Dermis microvascular lymphatic vessel endothelial cell (primary cell): ENCODE measurements at places on chromosomes 5 and 9. TPM values are rescaled to one million over a fixed set of nuclear protein-coding genes. Genes with fewer than 3 reads are reported as not detected.

The NELFB gene
- total RNA-seq: 55.4 and 56.7 TPM in 2 replicates

The PTGES gene
- total RNA-seq: 0.25 and 0.26 TPM in 2 replicates

GRCh38 chr5:104551628-104552027 is 989.0 kb upstream of the NUDT12 start:
- no peak for DNase-seq

DNA sequence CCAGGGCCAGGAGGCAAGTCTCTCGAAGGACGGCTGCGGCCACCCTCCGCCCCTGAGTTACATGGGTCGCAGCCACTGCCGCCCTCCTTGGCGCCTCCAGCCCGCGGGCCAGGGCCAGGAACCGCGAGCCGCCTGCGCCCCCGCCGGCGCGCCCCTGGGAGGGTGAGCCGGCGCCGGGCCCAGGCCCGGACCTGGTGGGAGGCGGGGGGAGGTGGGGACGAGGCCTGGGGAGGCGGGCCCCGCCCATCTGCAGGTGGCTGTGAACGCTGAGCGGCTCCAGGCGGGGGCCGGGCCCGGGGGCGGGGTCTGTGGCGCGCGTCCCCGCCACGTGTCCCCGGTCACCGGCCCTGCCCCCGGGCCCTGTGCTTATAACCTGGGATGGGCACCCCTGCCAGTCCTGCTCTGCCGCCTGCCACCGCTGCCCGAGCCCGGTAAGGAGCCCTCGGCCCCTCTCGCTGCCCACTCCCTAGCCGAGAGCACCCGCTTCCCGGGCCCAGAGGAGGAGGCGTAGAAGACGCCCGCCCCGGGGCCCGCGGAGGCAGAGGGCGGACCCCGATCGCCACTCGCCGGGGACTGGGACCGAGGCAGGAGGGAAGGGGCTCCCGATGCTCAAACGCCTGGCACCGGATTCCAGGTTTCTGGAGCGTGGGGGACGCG is at the start of gene ASS1:
TSS of gene ASS1 (plus strand) at position 397 of the 657 bp plus-strand sequence. CDS start 7,268 bp downstream, outside the sequence.
- DNase-seq: peak; percentile 32

GRCh38 chr5:10317825-10318682 is 10.4 kb upstream of the CMBL start:
- no peak for DNase-seq

The HAVCR1 gene
- total RNA-seq: not detected in 2 replicates

The CXCL14 gene
- under 0.01 TPM in 1 of 2 replicates, not detected in the other for total RNA-seq

GRCh38 chr5:159660401-159660800 is 255.9 kb upstream of the ADRA1B start:
- no peak for DNase-seq

GRCh38 chr5:131281133-131281867 is 17.4 kb downstream of the CDC42SE2 start:
- no peak for DNase-seq
